ENCODE measurements at places on chromosomes 16 and 17.

- DNase-seq: no peak
Measured at GRCh38 chr17:64092952-64093451, 36.9 kb downstream of the ERN1 start.

GRCh38 chr16:49366669-49367068, 6.9 kb upstream of the C16orf78 start:
- DNase-seq: no peak

GRCh38 chr17:75041656-75042280, 5.0 kb downstream of the ATP5PD start:
- no peak for DNase-seq

GRCh38 chr17:80446645-80447405, 29.6 kb downstream of the NPTX1 start:
- no peak for DNase-seq

DNA sequence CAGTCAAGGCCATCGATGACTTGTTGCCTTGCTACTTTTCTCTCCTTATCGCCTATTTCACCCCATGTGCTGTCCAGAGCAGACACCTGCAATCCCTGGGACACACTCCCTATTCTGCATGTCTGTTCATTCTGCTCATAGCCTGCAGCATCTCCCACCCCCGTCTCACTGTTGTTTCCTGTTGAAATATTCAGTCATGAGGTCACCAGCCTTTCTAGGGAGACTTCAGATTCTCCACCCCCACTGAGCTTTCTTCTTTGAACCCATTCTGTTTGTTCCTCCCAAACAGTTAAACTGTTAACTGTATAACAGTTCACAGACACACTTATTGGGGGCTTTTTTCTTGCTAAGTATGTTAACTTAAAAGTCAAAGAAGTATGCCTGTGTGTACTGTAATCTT, 94.4 kb downstream of the AATF start:
- no peak for DNase-seq

GRCh38 chr16:18041864-18042834, 294.4 kb downstream of the NPIPA8 start:
- no peak for DNase-seq

GRCh38 chr17:21041741-21042457, 912 bp downstream of the USP22 start:
- peak; percentile 52 for DNase-seq

DNA sequence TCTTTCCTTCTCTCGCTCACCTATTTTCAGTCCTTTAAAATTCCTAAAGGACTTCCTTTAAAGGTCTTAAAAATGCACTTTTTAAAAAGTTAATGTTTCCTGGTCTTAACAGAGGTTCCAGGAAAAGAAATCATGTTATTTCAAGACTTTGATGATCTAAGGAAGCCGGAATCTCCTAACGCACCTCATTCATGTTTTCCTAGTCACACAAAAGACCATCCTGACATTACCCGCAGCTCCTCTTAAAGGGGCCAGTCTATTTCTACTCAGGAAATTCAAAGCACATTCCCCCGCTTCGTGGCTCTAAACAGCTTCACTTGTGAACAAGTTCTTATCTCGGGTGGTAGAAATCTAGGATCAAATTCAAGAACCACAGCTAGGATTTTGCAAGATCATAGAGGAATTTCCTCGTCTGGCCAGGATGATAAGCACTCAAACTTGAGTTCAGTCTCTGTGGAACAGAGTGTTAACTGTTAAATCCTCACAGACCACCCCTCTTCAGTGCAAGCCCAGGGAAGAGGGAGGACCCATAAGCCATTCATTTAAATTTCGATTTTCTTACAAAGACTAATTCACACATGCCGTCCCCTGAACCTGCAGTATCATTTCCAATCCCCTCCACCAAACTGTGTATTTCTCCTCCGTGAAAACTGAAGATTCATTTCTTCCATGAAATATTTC, 137.1 kb upstream of the AXIN2 start:
- no peak for DNase-seq

GRCh38 chr17:17741349-17742023, 60.2 kb downstream of the RAI1 start:
- no peak for DNase-seq

DNA sequence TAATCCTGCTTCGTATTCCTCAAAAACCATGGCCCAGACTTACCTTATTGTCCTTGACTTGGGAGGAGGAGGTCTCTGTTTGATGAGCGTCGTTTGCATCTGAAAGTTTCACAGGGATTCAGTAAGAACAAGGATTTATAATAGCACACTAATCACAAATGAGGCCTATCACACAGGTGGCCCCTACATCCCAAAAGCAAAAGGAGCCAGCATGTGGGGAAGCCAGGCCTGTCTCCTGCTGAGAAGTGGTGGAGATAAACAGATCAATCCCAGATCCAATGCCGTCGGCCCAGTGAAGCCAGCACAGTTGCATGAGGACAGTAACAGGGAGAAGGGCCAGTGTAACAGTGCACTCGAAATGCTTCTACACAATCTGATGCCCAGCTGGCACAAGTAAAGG, 13.3 kb upstream of the EVPL start:
- DNase-seq: no peak

- no peak for DNase-seq
Measured at GRCh38 chr17:1590029-1590746, 27.6 kb upstream of the PITPNA start.

- DNase-seq: no peak
Measured at GRCh38 chr17:43360376-43360738, 38.4 kb upstream of the ARL4D start.

- no peak for DNase-seq
Measured at GRCh38 chr16:85899444-85899843, 482 bp downstream of the IRF8 start.

- no peak for DNase-seq
Measured at GRCh38 chr16:53429221-53429943, 4.9 kb upstream of the RBL2 start.

- DNase-seq: no peak
Measured at GRCh38 chr17:2916461-2916860, 120.2 kb downstream of the RAP1GAP2 start.

DNA sequence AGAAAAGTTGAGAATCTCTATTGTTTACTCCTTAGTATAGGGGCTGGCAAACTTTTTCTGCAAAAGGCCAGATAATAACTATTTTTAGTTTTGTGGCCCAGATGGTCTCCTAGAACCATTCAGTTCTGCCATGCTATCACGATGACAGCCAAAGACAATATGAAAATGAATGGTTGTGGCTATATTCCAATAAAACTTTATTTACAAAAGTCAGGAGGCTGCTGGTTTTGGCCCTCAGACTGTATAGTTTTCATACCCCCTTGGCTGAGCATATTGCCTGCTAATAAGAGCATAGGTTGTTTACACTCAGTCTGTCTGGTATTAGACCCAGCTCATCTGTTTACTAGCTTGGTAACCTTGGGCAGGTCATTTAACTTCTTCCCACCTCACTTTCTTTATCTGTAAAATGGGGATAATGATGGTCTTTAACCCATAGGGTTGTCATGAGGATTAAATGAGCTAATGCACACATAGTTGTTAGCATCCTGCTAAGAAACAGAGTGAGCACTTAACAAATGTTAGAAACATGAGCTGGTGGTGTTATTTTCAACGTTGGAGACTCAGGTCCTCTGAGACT, 156.3 kb downstream of the MSI2 start:
- no peak for DNase-seq

DNA sequence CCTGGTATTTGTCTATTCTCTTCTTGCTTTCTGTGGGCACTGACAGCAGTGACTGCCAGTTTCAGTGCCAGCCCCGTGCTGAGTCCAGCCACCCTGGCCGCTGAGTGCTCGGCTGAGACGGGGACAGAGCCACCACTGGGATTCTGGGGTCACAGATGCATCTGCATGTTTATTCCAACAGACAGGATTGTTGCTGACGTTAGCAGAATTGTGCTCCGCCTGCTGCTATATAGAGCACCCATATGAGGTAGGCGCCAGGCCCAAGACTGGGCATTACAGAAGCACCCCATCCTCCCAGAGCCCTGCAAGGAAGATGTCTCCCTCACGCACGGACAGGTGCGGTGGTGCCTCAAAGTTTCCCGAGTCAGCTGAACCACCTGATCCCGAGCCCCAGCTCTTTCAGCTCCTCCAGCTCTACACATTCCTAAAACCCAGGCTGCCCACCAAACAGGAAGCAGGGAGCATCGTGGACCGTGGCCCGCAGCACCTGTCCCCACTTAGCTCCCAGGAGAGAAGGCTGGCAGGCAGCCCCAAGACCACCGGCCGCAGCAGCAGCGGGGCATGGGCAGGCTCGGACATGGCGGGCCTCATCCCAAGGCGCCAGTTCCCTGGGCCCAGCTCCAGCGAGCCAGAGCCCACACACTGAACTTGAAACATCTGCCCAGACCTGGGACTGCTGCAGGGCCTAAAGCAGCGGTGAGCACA, 44.9 kb upstream of the RASD1 start:
- DNase-seq: no peak

DNA sequence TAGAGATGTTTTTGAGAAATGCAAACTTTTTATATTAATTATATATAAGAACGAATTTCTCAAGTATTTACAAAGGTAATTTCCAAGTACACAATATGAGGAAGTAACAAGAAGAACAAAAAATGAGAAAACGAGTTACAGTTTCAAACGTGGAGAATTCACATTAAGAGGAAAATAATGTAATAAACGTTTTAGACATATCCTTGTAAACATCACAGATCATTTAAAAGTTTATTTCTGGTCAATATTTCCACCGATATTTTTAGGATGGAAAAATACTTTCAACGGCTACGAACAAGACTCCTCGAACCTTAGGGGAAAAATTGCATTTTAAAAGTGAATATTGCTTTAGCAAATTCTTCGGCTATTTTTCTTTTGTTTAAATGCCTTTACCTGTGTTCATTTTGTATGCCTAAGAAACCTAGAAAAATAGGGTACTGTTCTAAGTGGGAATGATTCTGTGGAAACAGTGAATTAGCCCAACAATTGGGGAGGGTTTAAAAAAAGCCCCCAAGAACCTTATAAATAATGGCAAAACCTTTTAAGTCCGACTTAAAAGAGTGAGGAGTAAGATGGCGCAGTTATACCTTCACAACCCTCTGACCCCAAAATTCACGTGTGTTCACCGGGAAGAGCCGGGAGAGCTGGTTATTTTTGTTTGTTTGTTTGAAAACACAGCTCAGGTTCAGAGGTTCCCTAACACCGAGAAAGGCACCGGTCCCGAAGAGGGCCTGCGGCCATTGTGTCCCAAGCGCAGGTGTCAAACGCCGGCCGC, 3.3 kb downstream of the HNF1B start:
- no peak for DNase-seq

- DNase-seq: no peak
Measured at GRCh38 chr16:76705892-76706291, 428.7 kb downstream of the CNTNAP4 start.

GRCh38 chr16:1832838-1833454, 5.9 kb downstream of the FAHD1 start:
- no peak for DNase-seq

DNA sequence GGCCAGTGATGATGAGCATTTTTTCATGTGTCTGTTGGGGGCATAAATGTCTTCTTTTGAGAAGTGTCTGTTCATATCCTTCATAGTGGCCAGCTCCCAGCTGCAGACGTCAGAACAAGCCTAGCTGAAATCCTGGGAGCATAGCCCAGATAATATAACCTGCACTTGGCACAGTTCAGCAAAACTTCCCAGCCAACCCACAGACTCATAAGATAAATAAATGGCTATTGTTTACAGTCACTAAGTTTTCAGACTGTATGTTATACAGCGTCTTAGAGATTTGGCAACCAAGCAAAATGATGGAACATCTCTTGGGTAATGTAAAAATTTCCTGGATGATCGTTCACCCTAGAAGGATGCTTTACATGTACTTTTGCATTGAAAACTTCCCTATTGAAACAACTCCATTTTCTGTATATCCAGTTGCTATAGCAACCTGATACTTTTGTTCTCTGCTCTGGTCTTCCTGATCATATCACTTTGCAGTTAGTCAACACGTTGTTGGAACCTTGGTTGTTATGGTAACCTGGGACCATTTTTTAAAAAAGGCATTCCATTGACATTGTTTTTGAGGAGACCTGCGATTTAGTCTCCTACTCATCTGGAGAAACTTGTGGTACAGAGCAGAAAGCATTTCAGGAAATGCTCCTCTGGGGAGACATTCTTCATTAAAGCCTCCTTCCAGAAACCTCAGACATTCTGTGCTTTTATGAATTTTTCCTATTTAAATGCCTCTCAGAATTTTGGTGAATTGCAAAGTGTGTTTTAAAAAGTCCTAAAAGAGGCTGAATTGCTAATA, 378.7 kb downstream of the HS3ST4 start:
- DNase-seq: no peak

GRCh38 chr17:44607836-44608690, 48.2 kb upstream of the MEIOC start:
- peak; percentile 15 for DNase-seq

DNA sequence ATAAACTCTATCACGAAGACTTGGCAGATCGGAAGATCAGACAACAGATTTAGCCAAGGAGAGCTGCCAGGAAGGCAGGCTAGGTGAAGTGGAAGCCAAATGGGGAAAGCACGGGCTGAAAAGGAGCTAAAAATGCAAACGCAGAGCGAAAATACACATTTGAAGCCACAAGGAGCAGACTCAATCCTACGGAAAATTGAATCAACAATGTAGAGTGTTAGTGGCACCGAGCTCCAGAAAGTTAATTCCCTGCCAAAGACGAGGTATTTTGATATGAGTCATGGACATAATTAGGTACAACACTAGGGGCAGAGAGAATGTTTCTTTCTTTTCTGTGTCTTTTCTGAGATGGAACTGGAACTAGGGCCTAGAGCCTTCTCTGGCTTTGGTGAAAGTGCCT, 20.7 kb downstream of the GSG1L start:
- no peak for DNase-seq

DNA sequence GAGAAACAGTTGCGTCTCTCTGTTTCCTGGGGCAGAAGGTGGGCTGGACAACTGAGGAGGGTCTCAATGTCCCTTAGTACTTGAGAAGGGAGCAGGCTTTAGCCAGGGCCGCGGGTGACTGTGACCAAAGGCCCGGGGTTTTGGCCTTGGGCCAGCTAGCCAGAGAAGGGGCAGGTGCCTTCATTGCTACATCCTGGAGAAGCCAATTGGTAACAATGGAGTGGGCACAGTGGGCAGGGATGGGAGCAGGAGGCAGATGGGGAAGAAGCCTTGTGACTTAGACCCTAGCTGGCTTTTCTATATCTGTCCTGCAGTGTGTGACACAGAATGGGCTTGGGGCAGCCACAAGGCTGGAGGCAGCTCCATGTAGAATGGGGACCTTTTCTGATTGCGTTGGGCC, 46.0 kb downstream of the CLEC16A start:
- no peak for DNase-seq

DNA sequence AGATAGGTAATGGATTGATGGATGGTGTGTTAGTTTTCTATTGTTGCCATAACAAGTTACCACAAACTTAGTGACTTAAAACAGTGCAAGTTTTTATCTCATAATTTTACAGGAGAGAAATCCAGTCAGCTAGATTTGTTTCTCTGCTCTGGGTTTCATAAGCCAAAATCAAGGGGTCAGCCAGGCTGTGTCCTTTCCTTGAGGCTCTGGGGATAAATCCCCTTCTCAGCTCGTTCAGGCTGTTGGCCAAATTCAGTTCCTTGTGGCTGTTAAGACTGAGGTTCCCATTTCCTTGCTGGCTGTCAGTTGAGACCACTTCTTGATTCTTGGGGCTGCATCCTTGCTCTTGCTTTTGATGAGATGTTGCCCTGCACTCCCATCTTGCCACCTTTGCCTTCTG, 204.9 kb upstream of the CDH13 start:
- DNase-seq: no peak
